ENCODE measurements at places on chromosomes 12 and 14.

GRCh38 chr14:81172353-81172752 lies 48.4 kb downstream of the GTF2A1 start:
- DNase-seq, result no peak

DNA sequence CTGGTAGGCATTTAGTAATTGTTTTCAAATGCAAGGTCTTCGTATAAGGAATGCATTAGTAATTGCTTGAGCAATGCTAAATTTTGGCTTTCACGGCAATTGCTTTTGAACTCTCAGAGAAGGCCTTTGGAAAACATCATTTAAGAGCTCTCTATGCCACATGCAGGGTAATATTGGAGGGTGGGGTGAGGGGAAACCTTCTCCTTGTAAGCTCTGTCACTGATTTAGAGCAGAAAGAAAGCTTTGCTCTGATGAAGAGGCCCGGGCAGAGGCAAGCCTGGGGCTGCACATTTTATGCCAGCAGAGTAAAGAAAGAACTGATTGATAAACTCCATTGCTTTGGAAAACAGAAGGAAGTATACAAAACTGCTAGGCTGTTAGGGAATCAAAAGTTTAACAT lies 70.9 kb downstream of the TRIM9 start:
- no peak for DNase-seq

DNA sequence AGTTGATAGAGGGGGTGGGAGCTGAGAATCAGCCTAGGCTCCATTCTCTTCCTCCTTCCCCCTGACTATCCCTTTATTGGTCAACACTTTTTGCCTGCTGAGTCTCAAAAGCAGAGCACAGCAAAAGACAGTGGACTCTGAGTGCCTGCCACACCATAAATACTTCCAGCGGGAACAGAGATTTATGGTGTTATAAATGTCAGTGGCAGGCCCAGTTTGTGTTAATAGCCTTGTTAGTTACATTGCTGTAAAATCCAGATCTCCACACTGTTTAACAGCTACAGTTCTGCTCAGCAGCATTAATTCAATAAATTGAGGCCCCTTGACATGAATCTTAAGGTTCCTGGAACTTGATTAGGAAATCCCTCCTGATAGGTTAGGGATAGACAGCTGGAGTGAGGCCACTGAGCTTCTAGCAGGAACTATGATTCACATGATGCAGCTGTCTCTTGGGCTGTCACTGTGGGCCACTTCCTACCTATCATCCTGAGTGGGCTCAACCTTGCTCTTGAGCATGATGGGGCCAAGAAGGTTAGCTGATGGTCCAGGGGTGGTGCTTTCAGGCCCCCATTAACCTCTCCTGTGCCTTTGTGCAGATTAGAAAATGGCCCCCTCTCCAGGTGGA lies 295.2 kb upstream of the SRRM4 start:
- no peak for DNase-seq

- no peak for DNase-seq
Measured at GRCh38 chr12:33265033-33265731, 174.4 kb downstream of the SYT10 start.

- no peak for DNase-seq
Measured at GRCh38 chr12:19695244-19696098, 256.2 kb downstream of the AEBP2 start.

DNA sequence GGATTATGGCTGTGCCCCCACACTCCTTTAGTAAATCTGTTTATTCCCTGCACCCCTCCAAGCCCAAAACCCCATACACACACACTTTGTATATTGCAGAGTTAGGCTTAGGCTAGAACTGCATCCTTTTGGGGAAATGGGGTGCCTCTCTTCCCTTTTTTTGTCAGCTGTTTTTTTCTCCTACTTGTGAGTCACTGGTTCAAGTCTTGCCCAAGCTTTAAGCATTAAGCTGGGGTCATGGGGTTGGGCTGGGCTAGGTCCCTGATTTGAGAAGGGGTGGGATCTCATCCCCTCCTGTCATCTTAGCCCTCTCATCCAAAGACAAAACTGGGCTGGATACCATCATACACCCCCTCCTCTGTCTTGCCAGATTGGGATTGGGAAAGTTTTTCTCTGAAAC lies 1.6 kb downstream of the LRP1 start:
- DNase-seq, result no peak

DNA sequence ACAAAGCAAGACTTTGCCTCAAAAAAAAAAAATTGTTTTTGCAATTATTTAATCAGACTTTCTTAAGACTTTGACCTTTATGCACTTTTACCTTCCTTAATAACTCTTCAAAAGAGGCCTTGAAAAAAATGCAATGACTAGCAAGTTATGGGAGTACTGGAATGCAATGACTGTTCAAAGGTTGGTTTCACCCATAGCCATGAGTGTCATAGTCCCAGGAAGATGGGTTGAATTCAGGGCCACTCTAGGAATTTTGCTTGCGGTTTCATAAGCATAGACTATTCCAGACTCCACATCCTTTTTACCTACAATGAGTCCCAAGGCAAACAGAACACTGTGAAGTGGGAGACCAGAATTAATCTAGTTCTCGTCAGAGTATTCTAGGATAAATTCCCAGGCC lies 29.4 kb upstream of the DENND5B start:
- DNase-seq, result no peak

GRCh38 chr14:90809530-90810312 lies 6.5 kb downstream of the TTC7B start:
- no peak for DNase-seq

GRCh38 chr12:48023386-48023785 lies 19.1 kb upstream of the COL2A1 start:
- DNase-seq, result no peak

GRCh38 chr12:124967016-124967739 lies 21.8 kb downstream of the DHX37 start:
- no peak for DNase-seq

DNA sequence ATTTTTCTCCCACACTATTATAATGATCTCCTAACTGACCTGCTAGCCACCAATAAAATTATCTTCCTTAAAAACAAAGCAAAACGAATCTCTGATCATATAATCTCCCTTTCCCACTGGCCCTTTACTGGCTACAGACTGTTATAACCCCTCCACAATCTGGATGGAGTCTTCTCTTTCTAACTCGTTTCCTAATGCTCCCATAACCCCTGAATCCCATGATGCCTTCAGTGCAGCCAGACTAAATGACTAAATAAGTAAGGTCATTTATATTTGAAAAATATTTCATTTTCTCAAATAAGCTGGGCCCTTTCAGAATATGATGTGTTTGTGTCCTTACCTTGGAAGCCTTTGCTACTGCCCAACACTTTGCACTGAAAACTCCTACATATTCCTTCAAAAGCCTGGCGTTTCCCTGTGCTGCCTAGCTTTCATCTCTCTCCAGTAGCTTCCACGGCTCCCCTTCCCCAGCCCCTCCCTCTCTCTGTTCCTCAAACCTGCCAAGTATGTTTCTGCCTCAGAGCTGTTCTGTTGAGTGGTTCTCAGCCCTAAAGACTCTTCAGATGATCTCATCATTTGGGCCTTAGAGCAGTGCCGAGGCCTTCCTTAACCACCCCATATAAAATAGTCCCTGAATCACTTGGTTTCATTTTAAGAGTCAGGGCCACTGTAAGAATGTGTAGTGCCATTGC lies 91.7 kb downstream of the MYRFL start:
- no peak for DNase-seq

- no peak for DNase-seq
Measured at GRCh38 chr12:29159661-29160060, 10.6 kb downstream of the FAR2 start.

- DNase-seq, result no peak
Measured at GRCh38 chr14:21631084-21631483, 3.7 kb downstream of the OR10G2 start.

- DNase-seq, result no peak
Measured at GRCh38 chr12:80192087-80192486, 92.8 kb downstream of the OTOGL start.

All from stimulated activated CD8-positive, alpha-beta memory T cell treated with anti-CD3 and anti-CD28 coated beads, Interleukin-7, amount 100 ng/mL, for 1 hour (primary cell).